ENCODE measurements at places on chromosomes 13 and 19. TPM values are rescaled to one million over a fixed set of nuclear protein-coding genes. Genes with fewer than 3 reads are reported as not detected.

The ASPDH gene
- total RNA-seq, result not detected

DNA sequence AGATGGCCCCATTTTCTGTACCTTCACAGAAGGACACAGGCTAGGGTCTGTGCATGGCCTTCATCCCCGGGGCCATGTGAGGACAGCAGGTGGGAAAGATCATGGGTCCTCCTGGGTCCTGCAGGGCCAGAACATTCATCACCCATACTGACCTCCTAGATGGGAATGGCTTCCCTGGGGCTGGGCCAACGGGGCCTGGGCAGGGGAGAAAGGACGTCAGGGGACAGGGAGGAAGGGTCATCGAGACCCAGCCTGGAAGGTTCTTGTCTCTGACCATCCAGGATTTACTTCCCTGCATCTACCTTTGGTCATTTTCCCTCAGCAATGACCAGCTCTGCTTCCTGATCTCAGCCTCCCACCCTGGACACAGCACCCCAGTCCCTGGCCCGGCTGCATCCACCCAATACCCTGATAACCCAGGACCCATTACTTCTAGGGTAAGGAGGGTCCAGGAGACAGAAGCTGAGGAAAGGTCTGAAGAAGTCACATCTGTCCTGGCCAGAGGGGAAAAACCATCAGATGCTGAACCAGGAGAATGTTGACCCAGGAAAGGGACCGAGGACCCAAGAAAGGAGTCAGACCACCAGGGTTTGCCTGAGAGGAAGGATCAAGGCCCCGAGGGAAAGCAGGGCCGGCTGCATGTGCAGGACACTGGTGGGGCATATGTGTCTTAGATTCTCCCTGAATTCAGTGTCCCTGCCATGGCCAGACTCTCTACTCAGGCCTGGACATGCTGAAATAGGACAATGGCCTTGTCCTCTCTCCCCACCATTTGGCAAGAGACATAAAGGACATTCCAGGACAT, 7.0 kb upstream of the CEACAM7 start:
- no peak for DNase-seq

- no peak for DNase-seq
Observed at GRCh38 chr19:1936430-1936829, 4.5 kb upstream of the CSNK1G2 start.

DNA sequence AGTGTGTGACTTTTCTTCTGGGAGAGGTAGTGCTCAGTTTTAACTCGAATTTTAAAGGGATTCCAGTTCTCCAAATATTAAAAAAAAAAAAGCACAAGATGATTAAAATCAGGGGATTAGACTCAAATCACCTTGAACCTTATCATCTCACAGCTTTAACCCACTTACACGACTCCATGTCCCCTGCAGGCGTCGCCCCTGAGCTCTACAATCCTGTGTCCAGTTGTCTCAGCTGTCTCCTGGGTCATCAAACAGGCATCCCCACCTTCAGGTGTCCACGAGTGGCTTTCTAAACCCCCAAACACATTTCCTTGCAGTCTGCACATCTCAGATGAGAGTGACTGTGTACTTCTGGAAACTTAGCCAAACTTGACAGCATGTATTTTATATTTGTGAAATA, 14.1 kb downstream of the ZNF808 start:
- DNase-seq, result no peak

GRCh38 chr19:34226036-34226435, 28.3 kb upstream of the GARRE1 start:
- no peak for DNase-seq
